Trophoblast cell (in vitro differentiated cells and primary cell): ENCODE measurements at places on chromosomes 6 and 20.

DNA sequence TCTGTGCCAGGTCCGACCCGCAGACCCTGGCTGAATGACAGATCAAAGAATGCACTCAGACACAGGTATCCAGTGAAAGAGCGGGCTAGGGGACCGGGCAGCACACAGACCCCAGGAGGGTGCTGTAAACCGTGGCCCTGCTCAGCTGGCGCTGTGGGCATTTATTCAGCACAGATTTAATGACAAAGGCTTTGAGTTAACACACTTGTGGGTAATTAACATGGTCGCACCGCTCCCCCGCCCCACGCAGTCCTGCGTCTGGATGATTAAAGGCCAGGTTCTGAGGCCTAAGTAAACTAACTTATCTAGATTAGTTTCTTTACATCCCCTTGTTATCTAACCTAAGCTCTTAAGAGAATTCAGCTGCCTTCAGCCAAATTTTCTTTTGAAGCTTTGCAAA lies 3.5 kb downstream of the MAK start:
- DNase-seq, result no peak
- H3K27ac ChIP-seq, result no peak overlapping the region
- H3K4me3 ChIP-seq, result no peak overlapping the region
- peaks cover 3% of the 10 kb centered on the region for H3K4me1 ChIP-seq

GRCh38 chr6:23775127-23775526 lies 350.9 kb upstream of the NRSN1 start:
- no peak for DNase-seq
- H3K27ac ChIP-seq, result no peak overlapping the region
- H3K4me3 ChIP-seq, result no peak overlapping the region
- no peaks in the 10 kb centered on the region for H3K36me3 ChIP-seq
- no peaks in the 10 kb centered on the region for H3K4me1 ChIP-seq

DNA sequence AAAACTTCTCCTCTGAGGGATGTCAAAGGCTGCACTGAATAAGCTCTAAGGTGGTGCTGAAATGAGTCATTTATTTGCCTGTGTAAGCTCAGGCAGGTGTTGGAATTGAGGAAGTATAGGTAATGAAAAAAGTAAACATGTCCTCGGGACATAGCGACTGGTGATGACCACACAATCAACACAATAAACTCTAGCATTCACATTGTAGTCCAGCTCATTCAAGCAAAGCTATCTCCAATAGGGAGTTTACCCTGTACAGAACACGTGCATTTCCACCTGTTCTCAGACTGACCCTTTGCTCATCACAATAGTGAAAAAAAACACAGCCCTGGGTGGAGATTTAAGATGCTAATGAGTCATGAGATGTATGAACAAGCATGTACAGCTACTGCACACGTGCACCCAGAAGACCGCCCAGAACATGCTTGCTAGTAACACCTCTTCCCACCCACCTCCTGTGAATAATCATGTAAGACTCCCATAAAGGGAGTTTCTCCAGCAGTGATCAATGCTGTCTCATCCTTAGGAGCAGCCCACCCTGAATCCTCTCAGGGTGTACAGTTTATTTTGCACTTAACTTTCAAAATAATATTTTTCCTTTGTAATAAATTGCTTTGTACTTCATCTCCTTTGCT lies 33.0 kb upstream of the POU5F1 start:
- no peaks in the 10 kb centered on the region for H3K36me3 ChIP-seq
- peaks cover 7% of the 10 kb centered on the region for H3K4me1 ChIP-seq
- H3K27me3 ChIP-seq, result no peaks in the 10 kb centered on the region
- H3K27ac ChIP-seq, result no peak overlapping the region
- H3K4me3 ChIP-seq, result no peak overlapping the region

GRCh38 chr20:13878566-13878965 lies 93.7 kb downstream of the NDUFAF5 start:
- DNase-seq, result no peak
- H3K27me3 ChIP-seq, result no peaks in the 10 kb centered on the region
- no peaks in the 10 kb centered on the region for H3K36me3 ChIP-seq
- H3K4me3 ChIP-seq, result no peak overlapping the region

DNA sequence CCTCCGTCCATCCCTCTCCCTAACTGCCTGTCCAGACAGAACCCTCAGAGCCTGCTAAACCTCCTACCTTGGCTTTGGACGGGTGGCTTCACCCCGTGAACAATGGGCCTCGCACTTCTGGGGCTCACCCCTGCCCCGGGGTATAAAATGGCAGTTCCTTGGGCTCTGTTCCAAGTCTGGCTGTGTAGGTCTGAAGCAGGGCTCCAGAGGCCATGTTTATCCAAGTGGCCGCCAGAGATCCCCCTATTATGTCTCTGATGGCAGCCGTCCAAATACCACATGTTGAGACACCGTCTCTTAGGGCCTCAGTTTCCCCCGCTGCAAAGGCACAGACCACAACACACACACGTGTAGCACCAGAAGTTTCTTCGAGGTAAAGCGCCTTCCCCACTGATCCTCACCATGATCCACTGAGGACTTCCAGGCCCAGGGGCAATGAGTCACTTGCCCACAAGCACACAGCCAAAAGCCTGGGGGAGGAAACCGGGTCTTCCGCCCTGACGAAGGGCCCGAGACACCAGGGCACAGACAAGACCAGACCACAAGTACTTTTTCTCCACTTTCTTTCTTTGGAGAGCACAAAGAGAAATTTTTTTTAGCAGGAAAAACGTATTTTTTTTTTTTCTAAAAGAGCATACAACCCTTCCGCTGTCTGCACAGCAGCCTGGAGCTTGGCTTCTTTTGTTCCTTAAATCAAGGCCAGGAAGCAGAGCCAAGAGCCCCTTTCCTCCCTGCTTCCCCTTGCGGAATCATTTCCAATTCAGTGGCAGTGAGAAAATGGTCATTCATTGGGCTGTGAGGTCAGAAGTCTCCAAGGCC lies 11.8 kb downstream of the CPNE5 start:
- H3K4me1 ChIP-seq, result peaks cover 41% of the 10 kb centered on the region
- no peak overlapping the region for H3K4me3 ChIP-seq
- peak overlapping the region; percentile 61 for H3K27ac ChIP-seq
- no peaks in the 10 kb centered on the region for H3K36me3 ChIP-seq
- H3K27me3 ChIP-seq, result no peaks in the 10 kb centered on the region

DNA sequence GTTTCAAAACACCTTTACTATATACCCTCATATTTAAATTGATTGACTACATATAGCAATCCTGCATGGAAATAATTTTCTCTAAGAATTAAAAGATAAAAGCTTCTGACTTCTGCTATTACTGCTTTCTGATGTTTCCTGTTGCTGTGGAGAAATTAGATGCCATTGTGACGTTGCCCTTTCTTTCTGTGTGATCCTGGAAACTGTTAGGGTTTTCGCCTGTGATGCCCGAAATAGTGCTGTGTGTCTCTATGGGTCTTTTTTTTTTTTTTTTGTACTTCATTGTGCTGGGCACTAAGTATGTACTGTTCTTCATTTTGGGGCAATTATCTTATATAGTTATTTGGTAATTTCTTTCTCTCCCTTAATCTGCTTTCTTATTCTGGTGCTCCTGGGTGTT lies 205.0 kb downstream of the ARID1B start:
- no peak for DNase-seq
- peaks cover 24% of the 10 kb centered on the region for H3K4me1 ChIP-seq
- no peak overlapping the region for H3K27ac ChIP-seq
- H3K27me3 ChIP-seq, result no peaks in the 10 kb centered on the region

- H3K4me3 ChIP-seq, result no peak overlapping the region
- H3K4me1 ChIP-seq, result no peaks in the 10 kb centered on the region
- no peaks in the 10 kb centered on the region for H3K27me3 ChIP-seq
- no peak for DNase-seq
These were observed 5.6 kb downstream of the FILIP1 start for GRCh38 chr6:75488033-75488432.

DNA sequence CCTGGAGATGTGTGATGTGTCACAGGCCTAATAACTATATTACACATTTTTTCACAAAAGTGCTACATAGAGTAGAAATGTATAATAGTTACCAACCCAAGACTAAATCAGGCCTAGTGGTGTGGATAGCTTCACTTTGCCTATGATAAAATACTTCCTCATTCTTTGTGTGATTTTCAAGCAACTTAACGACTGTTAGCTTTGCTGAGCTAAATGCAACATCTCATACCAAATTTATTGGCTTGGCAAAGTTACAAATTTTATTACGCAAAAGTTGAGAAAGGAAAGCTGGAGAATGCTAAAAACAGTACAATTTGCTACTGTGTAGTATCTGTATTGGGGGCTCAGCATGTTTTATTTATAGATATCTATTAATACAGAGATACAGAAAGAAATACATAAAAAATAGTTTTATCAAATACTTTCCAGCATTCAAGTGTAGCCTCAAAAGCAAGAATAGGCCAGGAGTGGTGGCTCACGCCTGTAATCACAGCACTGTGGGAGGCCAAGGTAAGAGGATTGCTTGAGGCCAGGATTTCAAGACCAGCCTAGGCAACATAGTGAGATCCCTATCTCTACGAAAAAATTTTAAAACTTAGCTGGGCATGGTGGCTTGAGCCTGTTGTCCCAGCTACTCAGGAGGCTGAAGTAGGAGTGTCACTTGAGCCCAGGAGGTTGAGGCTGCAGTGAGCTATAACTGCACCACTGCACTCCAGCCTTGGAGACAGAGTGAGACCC lies 3.6 kb upstream of the EDN1 start:
- H3K36me3 ChIP-seq, result no peaks in the 10 kb centered on the region
- DNase-seq, result peak; percentile 93

DNA sequence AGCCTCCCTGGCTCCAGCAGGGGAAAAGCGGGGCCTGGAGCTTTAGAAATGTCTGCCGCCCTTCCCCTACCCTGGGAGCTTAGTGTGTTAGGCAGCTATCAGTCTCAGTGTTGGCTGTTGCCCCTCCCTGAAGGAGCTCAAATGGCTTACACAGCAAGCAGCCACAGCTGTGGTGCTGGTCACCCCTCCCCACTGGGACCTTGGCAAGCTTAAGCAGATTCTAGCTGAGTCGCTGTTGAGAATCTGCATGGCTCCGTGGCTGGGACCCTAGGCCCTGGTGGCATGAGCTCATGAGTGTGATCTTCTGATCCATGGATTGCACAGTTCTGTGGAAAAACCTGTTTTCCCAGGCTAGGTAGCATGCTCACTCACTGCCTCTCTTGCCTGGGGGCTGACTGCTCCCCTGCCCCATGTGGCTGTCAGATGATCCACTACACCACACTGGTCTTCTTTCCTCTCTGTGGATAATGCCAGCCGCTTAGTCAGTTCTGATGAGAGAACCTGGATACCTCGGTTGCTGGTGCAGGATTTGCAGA lies 714.0 kb downstream of the MAFB start:
- H3K4me1 ChIP-seq, result peaks cover 10% of the 10 kb centered on the region
- no peaks in the 10 kb centered on the region for H3K36me3 ChIP-seq
- H3K27me3 ChIP-seq, result no peaks in the 10 kb centered on the region
- no peak overlapping the region for H3K27ac ChIP-seq

DNA sequence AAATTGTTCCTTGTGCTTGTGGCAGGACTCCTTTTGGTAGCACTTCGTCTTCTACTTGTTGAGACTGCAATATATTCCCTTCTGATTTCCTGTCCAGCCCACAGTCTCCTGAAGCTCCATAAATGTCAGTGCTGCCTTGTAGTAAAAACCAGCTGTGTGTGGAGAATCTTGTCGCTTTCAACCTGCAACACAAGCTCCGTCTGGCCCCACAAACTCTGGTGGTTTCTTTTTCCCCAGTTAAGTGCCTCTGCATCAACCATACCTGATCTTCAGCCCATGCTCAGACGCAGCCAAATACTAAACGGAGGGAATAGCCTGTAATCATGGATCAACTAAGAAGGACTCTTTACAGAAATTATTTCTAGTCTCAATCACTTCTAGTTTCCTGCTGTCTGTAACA lies 1133.3 kb upstream of the ADGRB3 start:
- H3K4me1 ChIP-seq, result no peaks in the 10 kb centered on the region
- DNase-seq, result no peak
- no peak overlapping the region for H3K27ac ChIP-seq
- H3K36me3 ChIP-seq, result no peaks in the 10 kb centered on the region
- no peak overlapping the region for H3K4me3 ChIP-seq
- H3K27me3 ChIP-seq, result no peaks in the 10 kb centered on the region

DNA sequence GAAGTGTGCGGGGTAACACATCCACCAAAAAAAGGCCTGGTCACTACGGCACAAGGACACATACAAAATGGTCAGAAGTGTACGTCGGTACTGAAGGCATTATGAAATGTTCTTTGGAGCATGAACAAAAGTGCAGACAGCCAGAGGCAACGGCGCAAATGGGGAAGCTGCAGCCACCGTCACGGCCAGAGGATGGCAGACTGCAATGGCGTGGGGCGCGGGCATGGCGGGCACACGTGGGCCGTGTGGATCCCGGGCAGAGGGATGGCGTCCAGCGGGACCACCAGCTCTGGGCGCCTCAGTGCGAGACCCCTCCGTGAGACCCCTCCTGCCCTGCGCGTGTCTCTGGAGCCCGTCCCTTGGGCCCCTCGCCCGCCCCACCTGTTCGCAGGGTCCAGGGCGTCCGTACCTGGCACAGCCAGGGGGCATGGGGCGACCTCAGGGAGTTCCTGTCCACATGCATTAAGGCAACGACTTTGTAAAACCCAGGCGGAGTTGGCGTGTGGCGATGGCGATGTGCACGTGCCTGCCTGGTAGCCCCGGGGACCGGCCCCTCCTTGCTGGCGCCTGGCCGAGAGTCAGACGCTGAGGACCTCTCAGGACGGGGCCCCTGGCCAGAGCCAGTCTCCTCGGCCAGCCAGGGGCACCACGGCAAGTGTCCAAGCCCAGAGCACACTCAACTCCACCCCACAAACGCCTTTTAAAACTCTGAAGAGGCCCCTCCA lies 39.5 kb upstream of the CHRNA4 start:
- no peaks in the 10 kb centered on the region for H3K27me3 ChIP-seq
- H3K27ac ChIP-seq, result no peak overlapping the region
- no peak for DNase-seq
- no peak overlapping the region for H3K4me3 ChIP-seq
- no peaks in the 10 kb centered on the region for H3K4me1 ChIP-seq

DNA sequence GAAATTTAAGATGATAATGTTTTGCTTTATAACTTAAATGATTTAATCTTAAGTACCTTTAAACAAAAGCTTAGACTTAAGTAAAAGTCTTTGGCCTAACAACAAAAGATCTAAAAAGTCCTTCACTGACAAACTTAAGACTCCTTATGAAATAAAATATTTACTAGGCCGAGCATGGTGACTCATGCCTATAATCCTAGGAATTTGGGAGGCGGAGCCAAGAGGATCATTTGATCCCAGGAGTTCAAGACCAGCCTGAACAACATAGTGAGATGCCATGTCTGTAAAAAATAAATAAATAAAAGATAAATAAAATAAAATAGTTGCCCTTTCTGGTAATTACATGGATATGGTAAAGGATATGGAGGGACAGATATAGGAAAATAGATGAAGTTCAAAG lies 12.4 kb downstream of the KATNA1 start:
- peak; percentile 33 for DNase-seq
- no peaks in the 10 kb centered on the region for H3K27me3 ChIP-seq

- H3K36me3 ChIP-seq, result no peaks in the 10 kb centered on the region
- DNase-seq, result peak; percentile 78
- H3K4me3 ChIP-seq, result no peak overlapping the region
These were observed 147.1 kb downstream of the PREX1 start for GRCh38 chr20:48680650-48681049.

DNA sequence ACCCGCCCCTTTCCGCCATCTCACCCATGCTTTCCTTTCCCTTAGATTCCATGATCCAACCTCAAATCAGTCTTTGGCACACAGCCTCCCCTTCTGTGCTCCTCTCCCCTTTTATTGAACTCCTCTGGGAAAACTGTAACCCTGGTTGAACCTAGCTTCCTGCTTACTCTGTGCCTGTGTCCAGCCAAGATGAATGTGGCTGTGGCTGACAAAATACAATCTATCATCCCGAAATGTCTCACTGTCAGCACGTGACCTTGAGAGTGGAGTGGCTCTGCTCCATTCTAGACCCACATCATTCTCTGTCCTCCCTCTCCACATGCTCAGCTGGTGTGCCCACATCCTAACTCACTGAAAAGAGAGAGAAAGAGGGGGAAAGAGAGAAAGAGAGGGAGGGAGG lies 11.0 kb downstream of the NCR2 start:
- no peaks in the 10 kb centered on the region for H3K4me1 ChIP-seq
- no peaks in the 10 kb centered on the region for H3K36me3 ChIP-seq
- no peak overlapping the region for H3K4me3 ChIP-seq
- no peaks in the 10 kb centered on the region for H3K27me3 ChIP-seq
- H3K27ac ChIP-seq, result no peak overlapping the region
- DNase-seq, result no peak
